ENCODE measurements at places on chromosomes 13 and 19. TPM values are rescaled to one million over a fixed set of nuclear protein-coding genes. Genes with fewer than 3 reads are reported as not detected.

Gene DIAPH3
- total RNA-seq, result not detected

Gene CFAP97D2
- not detected for total RNA-seq

Gene IGSF23
- 0.30 TPM for total RNA-seq

- no peak for DNase-seq
Observed at GRCh38 chr13:25876247-25876646, 175.6 kb downstream of the SHISA2 start.

DNA sequence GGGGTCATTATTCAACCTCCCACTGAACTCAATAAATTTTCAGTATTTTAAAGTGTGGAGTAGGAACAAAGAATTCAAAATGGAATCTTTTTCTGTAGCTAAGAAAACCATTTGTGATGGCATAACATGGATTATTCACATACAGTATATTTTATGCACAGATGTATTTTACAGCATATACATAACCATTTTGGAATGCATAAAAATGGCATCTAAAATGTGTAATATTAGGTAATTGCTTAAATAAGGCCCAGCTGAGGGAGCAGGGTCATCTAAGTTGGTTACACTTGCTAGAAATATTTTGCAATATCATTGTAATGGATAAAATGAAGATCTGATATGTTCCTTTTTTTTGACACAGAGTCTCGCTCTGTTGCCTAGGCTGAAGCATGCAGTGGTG lies 146.9 kb downstream of the LMO7 start:
- no peak for DNase-seq

- DNase-seq, result no peak
Observed at GRCh38 chr19:14407605-14408484, 11.3 kb downstream of the DDX39A start.

GRCh38 chr19:2199215-2199614 lies 35.5 kb downstream of the DOT1L start:
- DNase-seq, result no peak
